ENCODE measurements at places on chromosomes 12 and 14.

- DNase-seq, result no peak
Observed at GRCh38 chr14:21073921-21074320, 3.8 kb downstream of the ARHGEF40 start.

DNA sequence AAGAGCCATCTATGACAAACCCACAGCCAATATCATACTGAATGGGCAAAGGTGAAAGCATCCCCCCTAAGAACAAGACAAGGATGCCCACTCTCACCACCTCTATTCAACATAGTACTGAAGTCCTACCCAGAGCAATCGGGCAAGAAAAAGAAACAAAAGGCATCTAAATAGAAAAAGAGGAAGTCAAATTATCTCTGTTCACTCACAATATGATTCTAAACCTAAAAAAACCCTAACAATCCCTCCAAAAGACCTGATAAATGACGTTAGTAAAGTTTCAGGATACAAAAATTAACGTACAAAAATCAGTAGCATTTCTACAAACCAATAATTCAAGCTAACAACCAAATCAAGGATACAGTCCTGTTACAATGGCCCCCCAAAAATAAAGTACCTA, 26.9 kb downstream of the MDM1 start:
- DNase-seq, result no peak

- no peak for DNase-seq
Observed at GRCh38 chr14:55301437-55302121, 30.4 kb downstream of the FBXO34 start.

DNA sequence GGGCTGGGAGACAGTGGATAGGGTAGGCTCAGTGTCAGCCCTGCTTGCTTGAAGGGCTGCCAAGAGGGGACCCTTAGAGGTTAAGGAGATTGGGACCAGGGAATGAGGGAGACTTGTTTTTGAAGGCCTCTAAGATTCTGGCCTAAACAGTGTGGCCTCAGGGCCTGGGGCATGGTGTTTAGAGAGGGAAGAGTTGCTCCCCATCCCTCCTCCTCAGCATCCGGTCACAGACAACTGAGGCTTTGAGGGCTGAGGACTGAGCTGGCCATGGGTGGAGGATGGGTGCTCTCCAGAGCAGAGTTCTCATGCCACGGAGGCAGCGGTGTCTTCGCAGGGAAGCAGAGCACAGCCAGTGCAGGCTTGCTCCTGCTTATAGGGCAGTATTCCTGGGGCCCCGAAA, 49.4 kb downstream of the KRT80 start:
- peak; percentile 29 for DNase-seq

GRCh38 chr12:5624486-5625272, 192.8 kb downstream of the NTF3 start:
- DNase-seq, result no peak

- DNase-seq, result no peak
Observed at GRCh38 chr12:31362115-31362758, 36.3 kb upstream of the SINHCAF start.

GRCh38 chr14:31934767-31935266, 142.3 kb upstream of the ARHGAP5 start:
- DNase-seq, result peak; percentile 72

- no peak for DNase-seq
Observed at GRCh38 chr12:75746621-75747020, 235.2 kb upstream of the KRR1 start.

GRCh38 chr12:60977966-60978365, 1282.2 kb upstream of the USP15 start:
- peak; percentile 17 for DNase-seq

DNA sequence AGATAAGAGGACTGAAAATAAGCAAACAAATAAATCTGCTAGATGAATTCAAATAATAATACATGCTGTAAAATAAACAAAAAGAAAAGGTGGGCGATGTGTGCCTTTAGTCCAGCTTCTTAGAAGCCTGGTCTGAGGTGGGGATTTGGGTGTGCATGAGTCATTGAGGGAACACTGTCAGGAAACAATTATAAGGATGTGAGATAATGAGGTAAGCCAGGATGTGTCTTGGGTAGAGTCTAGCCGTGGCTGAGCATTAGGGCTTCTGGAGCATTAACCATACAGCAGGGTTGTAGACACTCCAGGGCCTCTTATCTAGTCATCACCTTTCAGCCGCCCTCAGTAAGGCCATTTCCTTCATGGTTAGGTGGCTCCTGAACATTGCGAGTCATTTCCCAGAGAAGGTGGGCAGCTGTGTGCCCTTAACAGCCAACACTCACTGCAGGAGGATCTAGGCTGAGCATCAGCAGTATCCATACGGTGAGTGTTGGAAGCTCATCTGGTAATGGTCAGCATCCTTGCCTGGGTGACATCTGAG, 405.6 kb downstream of the GLT1D1 start:
- no peak for DNase-seq

DNA sequence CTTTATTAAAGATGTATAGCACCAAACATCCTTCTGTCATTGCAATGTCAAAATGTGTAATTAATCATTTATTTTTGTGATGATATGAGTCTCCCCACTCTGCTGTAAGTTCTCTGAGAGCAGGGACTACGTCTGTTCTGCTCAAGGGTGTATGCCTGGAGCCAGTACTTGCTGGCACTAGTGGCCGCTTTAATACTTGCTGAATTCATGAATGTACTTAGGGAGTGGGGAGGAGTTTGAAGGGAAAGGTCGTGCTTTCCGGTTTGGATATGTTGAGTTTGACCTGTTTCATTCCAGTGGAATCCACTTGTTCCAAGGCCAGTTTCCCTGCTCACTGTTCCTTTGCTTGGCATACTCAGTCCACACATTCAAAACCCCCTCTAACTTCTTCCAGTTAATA, 1.9 kb upstream of the DCAF5 start:
- DNase-seq, result no peak

DNA sequence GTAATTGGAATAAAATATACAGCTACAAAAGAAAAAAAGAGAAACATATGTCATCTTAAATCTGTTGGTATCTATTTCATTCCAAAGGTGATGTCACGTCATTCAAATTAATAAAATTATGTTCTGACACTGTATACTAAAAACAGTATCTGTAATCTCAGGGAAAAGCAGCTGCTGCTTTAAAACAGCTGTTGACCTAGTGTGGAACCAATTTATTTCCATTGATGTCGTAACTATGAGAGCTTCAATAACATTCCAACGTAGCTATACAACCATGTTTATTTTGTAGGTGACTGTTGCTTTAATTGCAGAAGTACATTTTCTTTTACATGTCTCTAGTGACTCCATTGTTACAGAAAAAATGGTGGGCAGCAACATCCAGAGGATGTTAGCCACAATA, 571.7 kb downstream of the RPS29 start:
- DNase-seq, result no peak

DNA sequence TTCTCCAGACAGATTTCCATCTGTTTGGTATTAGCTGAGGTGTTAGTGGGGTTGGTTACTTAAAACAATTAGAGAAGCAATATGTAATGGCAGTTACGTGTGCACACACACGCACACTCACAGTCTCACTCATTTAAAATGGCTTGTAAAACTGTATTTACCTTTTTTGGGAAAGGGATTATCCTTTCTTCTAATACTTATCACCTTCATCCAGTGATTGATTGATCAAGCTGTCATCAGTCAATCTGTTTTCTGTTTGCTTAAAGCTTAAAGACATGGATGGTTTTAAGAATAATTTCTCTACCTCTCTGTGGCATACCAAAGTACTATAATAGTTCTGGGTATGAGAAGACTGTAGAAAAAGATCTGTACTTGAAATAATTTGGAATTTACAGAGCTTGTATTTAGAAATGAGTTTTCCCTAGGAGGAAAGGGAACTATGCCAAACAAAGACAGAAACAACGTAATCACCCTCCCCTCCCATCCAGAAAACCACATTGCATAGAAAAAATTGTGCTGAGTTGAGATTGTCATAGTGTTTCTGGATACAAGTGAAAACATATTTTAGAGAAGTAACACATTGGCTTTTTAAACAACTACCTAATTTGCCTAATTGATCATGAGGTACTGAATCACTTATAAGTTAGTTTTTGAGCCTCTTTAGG, 455.8 kb downstream of the PCNX1 start:
- DNase-seq, result no peak

GRCh38 chr14:31170411-31170810, 37.2 kb downstream of the HECTD1 start:
- no peak for DNase-seq

GRCh38 chr12:125300249-125300648, 235.0 kb downstream of the AACS start:
- DNase-seq, result no peak

GRCh38 chr14:100019156-100019744, 46.0 kb upstream of the EVL start:
- DNase-seq, result no peak

- DNase-seq, result no peak
Observed at GRCh38 chr12:108340037-108340436, 926 bp upstream of the CMKLR1 start.

GRCh38 chr14:92538412-92538985, 24.9 kb downstream of the RIN3 start:
- DNase-seq, result no peak

DNA sequence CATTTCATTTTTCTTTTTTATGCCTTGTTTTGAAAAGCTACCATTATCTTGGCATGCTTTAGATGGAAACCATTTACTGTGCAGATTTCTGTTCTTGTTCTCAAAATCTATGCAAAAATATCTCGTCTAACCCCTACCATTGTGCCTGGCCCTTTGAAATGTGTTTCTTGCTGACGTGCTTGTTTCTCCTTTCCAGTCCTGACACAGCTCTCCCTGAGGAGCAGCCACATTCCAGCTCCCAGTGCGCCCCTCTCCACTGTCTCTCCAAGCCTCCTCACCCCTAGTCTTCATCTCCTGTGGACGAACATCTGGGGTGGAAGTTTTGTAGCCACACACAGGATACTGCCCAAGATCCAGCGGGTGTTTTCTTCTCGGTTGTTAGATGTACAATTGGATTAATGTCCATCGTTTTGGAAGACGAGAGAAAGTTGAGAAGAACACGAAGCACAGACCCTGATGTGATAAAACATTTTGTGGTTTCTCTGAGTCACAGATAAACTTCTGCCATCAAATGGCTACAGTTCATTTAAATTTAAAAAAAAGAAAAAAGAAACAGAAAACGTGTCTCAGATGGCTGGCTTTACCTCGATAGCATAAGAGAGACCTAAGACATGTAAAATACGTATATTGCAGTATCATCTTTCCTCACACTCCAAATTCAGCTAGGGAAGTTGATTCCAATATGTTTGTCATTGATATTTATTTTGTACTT, 21.9 kb upstream of the FGD4 start:
- DNase-seq, result no peak

- no peak for DNase-seq
Observed at GRCh38 chr14:90154110-90154509, 92.3 kb downstream of the KCNK13 start.

DNA sequence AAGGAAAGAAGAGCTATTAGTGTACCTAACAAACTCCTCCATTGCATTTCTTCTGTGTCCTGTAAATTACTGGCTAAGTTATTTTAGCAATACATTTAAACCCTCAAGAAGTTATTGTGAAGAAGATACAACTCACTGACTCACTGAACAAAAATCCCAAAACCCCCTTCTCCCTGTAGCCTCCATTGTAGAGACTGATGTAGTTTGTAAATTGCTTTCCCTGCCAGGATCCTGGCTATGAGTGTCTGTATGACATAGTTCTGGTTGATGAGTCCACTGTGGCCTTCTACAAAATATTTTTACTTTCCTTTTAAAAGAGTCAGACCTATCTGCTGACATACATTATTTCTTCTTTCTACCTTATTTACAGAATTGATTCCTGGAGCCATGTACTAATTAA, 155.6 kb downstream of the SLC6A15 start:
- no peak for DNase-seq

GRCh38 chr12:110379197-110379596, 24.3 kb downstream of the ANAPC7 start:
- no peak for DNase-seq

GRCh38 chr14:100771121-100771800, 44.6 kb downstream of the DLK1 start:
- DNase-seq, result no peak

- DNase-seq, result no peak
Observed at GRCh38 chr12:85574291-85574690, 261.9 kb downstream of the RASSF9 start.

GRCh38 chr14:31785574-31785973, 224.4 kb downstream of the NUBPL start:
- no peak for DNase-seq

DNA sequence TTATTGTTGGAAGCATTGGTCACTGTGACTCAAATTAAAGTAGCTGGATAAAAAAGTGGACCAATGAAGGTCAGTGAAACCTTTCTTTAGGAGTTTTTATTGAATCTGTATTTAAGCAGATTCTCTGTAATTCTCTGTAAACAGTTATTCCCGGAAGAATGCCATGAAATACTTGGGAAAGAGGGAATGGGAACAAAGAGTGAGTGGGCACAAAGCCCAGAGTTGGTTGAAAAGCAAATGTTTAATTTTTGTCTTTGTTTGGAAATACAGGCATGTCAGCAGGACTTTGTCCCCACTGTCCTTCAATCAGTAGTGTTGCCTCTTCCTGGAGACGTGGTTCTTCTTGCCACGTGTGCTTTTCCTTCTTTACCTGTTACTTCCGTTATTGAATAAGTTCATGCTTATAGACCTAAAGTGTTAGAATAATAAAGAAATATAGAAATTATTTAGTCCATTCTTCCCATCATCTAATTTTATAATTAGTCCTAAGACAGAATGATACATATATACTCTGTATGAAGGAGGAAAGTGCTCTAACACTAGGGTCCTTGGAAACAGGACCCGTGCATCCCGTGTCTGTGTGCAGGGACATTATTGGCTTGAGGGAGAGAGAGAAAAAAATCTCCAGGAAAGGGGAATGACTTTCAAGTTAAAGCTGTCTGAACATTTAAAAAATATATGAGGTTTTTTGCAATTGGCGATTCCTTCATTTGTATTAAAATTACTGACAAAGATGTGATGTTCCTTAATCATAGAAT, 2.0 kb upstream of the ANG start:
- DNase-seq, result no peak

DNA sequence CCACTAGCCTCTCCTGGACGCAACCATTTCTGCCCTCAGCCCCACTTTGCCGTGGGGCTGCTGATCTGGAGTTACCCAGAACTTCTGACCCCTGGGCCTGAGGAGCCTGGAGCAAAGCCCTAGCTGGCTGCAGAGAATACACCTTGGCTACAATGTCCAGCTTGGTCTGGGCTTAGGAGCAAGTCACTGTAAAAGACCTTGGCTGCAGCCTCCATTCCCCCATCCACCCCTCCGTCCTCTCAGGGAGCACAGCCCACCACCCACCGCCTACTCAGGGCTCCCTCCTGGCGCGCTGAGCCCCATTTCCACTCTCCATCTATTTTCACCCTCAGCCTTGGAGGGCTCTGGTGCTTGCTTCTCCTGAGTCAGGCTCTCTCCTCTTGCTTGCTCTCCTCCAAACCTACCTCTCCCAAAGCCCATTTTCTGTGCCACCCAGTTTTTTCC, 42.9 kb downstream of the ERH start:
- no peak for DNase-seq

DNA sequence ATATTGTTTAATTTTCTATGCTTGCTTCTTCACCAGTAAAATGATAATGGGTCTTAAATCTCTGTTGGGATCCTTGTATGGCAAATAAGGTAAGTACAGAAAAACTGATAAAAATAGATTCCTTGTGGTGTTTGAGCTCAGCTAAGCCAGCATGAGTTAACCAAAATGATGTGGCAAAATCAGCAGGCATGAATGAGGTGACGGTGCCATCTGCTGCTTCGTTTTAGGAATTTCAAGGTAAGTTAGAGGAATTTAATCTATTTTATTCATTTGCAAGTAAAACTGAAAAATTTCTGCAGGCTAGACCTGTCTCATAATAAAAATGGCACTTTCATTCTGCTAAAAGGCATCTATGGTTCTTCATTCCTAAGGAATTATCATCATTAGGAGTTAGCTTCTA, 10.0 kb upstream of the CLEC7A start:
- peak; percentile 54 for DNase-seq
